ENCODE measurements at places on chromosomes 11 and 22.

DNA sequence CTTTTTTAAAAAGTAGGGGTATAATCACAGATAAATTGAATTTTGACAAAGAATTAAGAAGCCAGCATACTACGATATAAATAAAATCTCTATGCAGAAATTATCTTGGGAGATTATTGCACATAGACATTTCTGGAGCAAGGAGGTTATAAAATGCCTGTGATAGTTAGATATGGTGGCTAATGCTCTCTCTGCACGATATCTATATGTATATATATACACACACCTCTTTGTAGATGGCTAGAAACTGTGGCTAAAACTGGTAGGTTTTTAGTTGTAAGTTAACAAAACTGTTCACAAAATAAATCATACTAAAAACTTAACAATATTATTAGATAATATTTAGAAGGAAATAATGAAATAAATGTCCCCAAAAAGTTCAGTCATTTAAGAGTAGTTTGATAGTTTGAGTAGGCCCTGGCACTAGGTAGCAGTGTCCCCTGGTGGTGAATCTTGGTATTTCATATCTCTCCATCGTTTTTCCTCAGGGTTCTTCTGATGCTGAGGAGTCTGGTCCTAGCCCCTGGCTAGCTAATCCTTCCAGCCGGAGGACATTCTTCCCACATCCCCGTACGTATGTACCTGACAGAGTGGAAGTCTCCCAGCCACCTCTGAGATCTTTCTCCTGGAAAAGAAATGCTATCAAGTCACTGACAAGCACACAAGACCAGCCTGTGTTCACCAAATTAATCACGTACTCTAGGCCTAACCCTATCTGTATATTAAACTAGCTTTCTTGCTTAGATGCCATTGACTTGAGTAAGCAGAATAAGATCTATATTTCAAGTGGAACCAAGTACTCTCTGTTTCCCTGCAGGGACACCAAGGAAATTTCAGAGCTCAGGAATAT, 32.2 kb downstream of the ART5 start:
- DNase-seq, result peak; percentile 75

DNA sequence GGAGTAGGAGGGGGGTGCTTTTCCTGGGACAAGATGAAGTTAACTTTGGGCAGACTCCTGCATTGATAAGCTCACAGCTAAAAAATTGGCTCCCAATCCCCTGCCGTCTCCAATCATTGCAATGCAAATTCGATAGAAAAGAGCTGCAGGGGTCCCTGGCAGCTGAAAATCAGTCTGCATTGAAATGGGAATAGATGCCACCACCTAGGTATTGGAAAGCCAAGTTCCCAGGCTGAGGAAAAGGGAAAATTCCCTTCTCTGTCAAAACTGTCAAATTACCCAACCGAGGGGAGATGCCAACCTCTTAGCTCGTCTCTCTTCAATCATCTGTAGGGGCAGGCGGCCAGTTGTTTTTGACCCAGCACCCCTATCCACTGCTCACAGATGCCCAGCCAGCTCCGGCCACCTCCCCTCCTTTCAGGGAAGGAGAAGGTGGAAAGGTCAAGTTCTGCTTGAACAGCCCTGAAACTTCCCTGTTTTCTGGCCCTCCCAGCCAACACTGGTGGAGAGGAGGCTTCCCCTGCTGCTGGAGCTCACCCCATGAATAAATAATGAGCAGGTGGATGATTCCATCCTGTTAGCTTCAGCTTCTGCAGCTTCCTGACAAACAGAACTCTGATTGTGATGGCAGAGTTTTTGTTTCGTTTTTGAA, 916.3 kb downstream of the TBC1D22A start:
- DNase-seq, result no peak

- DNase-seq, result no peak
Measured at GRCh38 chr11:29645373-29645772, 371.5 kb downstream of the KCNA4 start.

GRCh38 chr22:49694462-49695260, 133.0 kb downstream of the BRD1 start:
- DNase-seq, result no peak

- peak; percentile 54 for DNase-seq
Measured at GRCh38 chr22:35437049-35437448, 37.1 kb downstream of the MCM5 start.

DNA sequence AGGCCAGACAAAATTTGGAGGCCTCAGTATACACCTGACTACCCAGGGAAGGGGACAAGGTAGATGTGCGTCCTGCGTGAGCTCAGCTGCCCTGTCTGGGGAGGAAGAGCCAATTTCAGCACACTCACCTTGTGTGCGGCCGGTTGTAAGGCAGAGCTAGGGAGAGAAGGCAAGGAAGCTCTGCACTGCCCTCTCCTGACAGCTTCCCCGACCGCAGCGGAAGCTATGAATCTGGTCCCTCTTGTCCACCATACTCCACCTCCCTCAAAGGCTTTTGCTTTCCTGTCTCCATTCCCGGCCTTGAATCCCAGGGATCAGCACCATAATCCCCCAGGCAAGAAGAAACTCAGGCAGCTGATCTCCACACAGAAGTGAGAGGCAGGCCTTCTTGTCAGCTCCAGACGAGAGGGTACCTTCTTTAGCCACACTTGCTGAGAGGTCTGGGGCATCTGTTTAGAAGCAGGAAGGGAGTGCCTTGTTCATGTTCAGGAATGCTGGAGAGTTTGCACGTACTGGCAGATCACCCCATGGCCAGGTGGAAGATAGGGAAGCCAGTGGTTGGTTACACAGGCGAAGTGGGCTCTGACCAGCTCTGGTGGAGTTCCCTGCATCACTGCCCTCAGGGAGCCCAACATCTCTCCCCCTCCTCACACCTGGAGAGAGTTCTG, 62.5 kb downstream of the FEZ1 start:
- DNase-seq, result peak; percentile 69

GRCh38 chr11:118260353-118260752, 3.7 kb downstream of the MPZL2 start:
- no peak for DNase-seq

GRCh38 chr22:25843660-25844405, 101.8 kb downstream of the MYO18B start:
- no peak for DNase-seq

DNA sequence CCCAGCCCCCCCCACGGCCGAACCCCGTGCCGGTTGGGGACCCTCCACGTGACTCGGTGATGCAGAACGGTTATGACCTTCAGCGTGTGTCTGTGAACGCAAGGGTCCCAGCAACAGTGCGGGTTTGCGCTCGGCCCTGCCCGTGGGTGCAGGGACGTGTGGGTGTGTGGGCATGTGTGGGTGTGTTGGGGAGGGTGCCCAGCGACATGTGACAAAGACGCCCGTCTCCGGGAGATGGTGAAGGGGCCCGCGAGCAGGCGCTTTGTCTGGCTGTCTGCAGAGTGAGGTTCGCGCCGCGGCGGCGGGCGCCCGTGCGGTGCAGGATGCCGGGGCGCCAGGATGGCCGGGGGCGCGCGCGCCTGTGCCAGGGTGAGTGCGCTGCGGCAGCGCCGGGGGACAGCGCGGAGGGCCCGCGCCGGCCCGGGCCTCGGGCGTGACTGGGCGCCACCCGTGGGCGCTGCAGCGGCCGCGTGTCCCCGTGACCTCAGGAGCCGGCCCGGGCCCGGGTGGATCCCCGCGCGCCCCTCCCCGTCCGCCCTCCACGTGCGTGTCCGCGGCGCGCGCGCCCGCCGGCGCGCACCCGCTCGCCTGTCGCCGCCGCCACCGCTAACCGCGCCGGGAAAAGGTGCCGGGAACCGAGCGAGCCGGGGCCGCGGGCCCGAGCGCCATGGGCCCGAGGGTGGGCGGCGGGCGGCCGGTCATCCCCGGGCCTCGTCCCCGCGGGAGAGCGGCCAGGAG, at the start of gene LRFN4:
Gene LRFN4 (plus strand): TSS at position 569 of the 738 bp plus-strand sequence. CDS start 681 bp downstream, outside the sequence.
- peak; percentile 90 for DNase-seq

Data from SK-N-SH (cell line).